A172 (cell line): ENCODE measurements at places on chromosomes 7 and 10.

- no peak for DNase-seq
Observed at GRCh38 chr7:132881317-132881716, 200.6 kb downstream of the CHCHD3 start.

DNA sequence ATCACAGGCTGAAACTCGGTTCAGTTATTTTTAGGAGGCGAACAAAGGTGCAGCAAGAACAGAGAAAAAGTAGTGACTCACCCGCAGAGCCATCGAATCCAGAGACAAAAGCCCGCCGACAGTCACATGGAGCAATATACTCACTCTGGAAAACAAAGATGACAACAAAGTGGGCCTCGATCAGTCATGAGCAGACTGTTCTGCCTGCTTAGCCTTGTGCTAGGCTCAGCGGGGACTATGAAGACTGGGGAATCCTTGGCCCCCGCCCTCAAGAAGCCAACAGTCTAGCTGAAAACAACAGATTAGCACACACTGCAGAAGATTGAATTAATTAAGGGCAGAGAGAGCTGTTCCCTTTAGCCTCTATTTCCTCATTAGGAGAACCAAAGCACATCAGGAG, 30.4 kb downstream of the XPNPEP1 start:
- peak; percentile 51 for DNase-seq

- no peak for DNase-seq
Observed at GRCh38 chr10:86658261-86658741, 4.0 kb downstream of the OPN4 start.

- DNase-seq: no peak
Observed at GRCh38 chr10:112738606-112739591, 211.1 kb upstream of the TCF7L2 start.

GRCh38 chr10:27474741-27475140, 29.4 kb upstream of the RAB18 start:
- no peak for DNase-seq

DNA sequence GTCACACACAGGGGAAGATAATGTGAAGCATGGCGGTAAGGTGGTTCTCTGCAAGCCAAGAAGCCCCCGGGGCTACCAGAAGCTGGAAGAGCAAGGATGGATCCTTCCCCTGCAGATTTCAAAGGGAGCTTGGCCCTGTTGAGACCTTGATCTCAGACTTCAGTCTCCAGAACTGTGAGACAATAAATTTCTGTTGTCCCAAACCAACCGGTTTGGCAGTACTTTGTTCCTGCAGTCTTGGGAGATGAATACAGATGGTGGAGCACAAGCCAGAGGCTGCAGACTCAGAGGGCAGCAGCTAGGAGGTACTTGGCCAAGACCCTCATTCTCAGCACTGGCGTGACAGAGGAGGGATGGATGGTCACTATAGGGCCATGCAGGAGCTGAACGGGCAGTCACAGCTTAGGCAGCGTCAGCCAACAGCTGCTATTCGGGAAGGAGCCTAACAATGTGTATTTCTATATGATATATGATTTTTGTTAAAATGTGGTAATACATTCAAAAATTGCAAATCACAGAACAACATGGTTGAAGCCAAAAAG, 387.3 kb downstream of the TNS3 start:
- DNase-seq: no peak

DNA sequence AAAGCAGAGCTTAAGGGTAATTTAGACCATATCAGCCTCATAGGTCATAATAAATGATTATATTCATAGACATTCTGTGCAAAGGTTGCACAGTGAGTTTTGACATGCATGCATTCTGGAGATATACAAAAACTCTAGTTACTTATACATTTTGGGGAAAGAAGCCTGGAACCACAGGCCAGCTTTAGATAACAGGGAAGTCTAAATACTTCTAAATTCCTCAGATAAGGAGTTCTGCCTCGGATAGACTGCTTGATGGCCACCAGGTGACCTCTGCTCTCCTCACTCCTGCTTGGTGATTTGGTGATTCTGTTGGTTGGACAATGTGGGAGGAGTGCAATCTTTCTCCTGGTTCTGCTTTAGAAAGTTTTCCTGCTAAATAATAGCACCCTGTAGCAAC, 77.9 kb downstream of the SGMS1 start:
- no peak for DNase-seq

DNA sequence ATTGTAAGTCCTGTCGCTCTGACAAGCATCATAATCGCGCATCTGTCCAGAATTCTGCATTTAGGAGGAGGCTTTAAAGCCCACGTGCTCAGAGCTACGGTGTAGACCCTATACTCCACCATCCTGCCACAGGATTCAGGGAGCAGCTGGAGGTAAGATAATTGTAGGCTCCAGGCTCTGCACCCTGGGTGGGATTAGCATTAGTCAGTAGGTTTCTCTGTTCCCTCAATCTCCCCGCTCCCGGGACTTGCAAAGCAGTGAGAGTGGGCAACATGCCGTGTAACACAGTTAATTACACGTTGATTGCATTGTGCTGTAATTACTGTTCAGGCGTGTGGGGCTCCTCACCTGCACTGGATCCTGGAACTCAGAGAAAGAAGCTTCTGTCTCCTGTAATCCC, 89.3 kb upstream of the CUX1 start:
- no peak for DNase-seq

GRCh38 chr10:26341701-26342100, 96.4 kb upstream of the APBB1IP start:
- no peak for DNase-seq

DNA sequence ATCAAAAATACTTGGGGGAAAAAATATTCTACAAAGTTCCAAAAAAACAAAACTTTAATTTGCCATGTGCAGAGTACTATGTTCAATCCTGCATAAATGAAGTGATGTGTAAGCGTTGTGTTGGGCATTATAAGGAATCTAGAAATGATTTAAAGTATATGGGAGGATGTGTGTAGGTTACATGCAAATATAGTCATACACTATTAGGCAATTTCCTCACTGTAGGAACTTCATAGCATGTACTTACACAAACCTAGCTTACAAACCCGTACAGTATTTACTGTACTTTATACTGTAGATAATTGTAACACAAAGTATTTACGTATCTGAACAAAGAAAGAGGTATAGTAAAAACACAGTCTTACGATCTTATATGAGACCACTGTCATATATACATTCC, 72.3 kb downstream of the NRBF2 start:
- DNase-seq: no peak

GRCh38 chr7:45984386-45985295, 63.6 kb upstream of the IGFBP3 start:
- no peak for DNase-seq

GRCh38 chr10:373526-374309, 238.5 kb downstream of the ZMYND11 start:
- DNase-seq: peak; percentile 76

- no peak for DNase-seq
Observed at GRCh38 chr7:42210779-42211178, 26.2 kb downstream of the GLI3 start.

GRCh38 chr7:101896316-101896715, 78.9 kb downstream of the CUX1 start:
- no peak for DNase-seq

GRCh38 chr7:2819954-2820397, 24.1 kb downstream of the GNA12 start:
- DNase-seq: no peak

- DNase-seq: peak; percentile 59
Observed at GRCh38 chr7:152145853-152146466, 120.5 kb downstream of the GALNT11 start.

- no peak for DNase-seq
Observed at GRCh38 chr10:116526219-116526618, 19.5 kb upstream of the PNLIP start.

GRCh38 chr10:104663076-104663475, 22.0 kb downstream of the SORCS3 start:
- no peak for DNase-seq

DNA sequence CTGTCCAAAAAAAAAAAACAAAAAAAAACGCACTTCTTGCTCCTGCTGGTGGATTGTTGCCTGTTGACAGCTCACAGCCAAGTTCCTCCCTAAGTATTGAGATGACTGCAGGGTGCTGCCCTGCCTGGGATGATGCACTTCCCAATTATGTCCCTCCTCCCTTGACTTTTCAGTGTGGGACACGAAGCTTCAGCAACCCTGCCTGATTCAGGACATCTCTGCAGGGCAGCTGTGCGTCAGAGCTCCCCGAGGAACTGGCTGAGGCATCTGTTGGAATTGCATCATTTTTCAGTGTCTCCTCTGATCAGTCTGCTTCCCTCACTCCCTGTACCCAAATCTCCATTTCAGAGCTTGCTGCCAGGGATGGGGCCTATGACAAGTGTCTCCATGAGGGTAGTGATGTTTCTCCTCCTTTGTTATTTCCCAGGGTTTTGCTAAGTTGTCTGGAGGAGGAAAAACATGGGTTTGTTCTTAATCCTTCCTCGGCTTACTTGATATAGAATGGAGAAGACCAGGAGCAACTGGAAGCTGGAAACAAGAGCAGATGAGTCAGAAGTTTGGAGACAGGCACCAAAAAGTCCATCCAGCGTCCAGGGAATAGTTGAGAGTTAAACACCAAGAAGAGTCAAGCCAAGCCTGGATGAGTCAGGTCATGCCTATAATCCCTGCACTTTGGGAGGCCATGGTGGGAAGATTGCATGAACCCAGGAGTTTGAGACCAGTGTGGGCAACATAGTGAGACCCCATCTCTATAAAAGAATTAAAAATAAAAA, 355.1 kb downstream of the GALNT17 start:
- DNase-seq: no peak

DNA sequence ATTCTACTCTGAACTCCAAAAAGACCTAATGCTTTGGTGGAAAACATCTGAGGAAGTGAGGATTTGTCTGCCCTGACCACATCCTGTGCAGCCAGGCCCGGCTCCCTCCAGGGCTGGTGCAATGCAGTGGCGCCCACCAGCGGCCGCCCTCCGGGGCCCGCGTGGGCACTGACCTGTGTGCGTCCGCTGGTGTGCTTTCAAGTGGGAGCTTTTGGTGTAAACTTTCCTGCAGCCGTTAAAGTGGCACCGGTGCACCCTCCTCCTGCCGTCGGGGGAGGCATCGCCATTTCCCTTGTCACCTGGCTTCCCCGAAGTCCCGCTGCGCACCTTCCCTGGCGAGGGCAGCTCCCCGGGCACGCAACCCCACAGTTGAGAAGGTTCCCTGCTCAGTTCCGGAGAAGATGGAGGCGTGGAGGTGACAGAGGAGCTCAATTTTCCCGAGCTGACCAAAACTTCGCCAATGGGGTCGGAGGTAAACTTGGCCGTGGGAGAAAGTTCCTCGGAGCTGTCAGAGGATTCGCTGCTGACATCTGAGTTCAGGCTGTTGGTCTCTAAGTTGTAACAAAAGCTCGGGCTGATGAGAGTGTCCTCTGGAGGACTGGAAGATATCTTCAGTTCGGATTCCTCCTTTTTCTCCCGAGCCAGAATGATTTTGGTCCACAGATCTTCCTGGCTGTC, 3.4 kb downstream of the KLF6 start:
- DNase-seq: no peak

GRCh38 chr10:33056828-33057596, 99.0 kb upstream of the ITGB1 start:
- no peak for DNase-seq

- DNase-seq: no peak
Observed at GRCh38 chr10:94059178-94059883, 65.6 kb downstream of the PLCE1 start.

- no peak for DNase-seq
Observed at GRCh38 chr7:44565795-44566559, 7.7 kb downstream of the DDX56 start.

DNA sequence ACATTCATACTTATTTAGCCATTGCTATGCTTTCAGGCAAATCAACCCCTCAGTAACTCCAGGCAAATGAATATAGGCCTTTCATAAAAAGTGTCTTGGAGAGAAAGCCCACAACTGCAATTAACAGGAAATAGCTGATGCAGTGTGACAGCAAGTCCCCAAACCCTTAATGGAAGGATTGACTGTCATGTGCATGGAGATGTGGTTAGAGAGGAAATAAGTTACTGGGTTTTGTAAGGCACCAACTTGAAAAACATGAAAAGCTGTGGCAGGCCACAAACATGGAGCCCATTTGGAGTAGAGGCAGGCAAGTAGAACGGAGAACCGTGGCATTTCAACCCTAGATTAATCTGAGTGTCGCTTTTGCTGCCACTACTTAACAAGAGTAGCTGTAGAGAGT, 549.4 kb upstream of the C7orf33 start:
- no peak for DNase-seq

DNA sequence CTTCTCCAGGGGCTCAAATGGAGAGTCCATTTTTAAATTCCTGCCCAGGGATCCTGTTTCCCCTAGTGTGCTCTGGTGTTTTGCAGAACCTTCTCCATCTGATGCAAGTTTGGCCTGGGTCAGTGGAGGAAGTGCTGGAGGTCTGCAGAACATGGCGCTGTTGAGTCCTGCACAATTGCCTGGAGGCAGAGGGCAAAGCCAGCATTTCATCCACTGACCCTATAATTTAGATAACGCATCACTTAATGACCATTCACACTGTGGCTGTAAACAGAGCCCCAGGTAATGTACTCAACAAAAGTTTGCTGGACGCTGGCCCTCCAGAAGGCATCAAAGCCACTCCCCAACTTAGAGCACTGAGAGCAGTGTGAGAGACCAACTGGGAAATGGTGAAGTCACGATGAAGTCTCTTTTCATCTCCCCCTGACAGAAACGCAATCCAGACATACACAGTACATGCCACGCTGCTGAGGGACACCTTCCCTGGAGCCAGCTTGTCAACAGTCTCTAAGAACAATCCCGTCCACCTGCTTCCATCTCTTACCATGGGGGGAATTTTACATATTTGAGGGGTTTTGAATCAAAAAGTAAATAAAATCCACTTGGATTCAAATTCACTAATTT, 13.4 kb downstream of the C10orf71 start:
- no peak for DNase-seq

DNA sequence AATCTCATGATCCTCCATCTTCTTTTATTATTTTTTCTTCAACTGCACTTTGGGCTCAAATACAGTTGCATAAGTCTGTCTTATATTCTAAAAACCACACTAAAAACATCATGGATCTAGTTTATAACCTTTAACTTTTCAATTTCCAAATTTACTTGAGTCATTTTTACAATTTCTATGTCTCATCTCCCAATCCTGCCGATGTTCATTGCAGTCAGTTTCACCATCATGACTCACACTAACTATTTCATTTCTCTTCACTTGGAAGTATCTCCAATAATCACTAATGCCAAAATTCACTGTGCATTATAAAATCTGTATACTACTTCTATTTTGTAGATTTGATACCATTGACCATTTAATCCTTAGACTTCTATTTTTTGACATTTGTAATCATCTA, 806.9 kb upstream of the SORCS1 start:
- DNase-seq: peak; percentile 53

- DNase-seq: no peak
Observed at GRCh38 chr7:121599887-121600286, 203.8 kb upstream of the FAM3C start.

GRCh38 chr10:99551158-99551557, 18.4 kb downstream of the NKX2-3 start:
- DNase-seq: peak; percentile 59

DNA sequence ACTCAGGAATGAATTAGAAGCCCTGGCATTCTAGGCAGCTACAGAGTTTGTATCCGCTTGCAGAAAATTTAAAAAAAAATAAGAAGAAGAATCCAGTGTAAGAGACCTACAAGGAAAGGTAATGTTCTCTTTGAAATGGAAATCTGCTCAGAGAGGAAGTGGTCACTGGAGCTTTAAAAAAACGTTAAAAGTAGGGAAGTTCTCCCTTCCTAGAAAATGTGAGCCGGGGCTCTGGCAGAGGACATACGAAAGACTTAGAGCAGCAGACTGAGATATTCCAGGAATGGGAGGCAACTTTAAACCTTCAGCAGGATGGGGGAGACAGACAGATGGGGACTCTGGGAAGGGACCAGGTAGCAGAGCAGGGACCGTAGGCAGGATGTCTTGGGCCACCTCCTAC, 149.4 kb upstream of the NPS start:
- DNase-seq: no peak
